Right renal cortex interstitium (tissue), 3 donors: ENCODE measurements at places on chromosomes 5 and 9. TPM values are rescaled to one million over a fixed set of nuclear protein-coding genes. Genes with fewer than 3 reads are reported as not detected.

ATP10B gene
- 0.18 TPM for polyA plus RNA-seq

C6 gene
- polyA plus RNA-seq, result 2.0 TPM

CCL27 gene
- polyA plus RNA-seq, result 0.61 TPM

GRCh38 chr9:3628239-3628638 lies 102.4 kb upstream of the RFX3 start:
- DNase-seq, result no peak

- DNase-seq, result no peak
These were observed 38.4 kb downstream of the LMX1B start for GRCh38 chr9:126652140-126652582.
